ENCODE measurements at places on chromosomes 16 and 17.

- no peak for DNase-seq
Observed at GRCh38 chr16:71780521-71781089, 28.0 kb downstream of the AP1G1 start.

DNA sequence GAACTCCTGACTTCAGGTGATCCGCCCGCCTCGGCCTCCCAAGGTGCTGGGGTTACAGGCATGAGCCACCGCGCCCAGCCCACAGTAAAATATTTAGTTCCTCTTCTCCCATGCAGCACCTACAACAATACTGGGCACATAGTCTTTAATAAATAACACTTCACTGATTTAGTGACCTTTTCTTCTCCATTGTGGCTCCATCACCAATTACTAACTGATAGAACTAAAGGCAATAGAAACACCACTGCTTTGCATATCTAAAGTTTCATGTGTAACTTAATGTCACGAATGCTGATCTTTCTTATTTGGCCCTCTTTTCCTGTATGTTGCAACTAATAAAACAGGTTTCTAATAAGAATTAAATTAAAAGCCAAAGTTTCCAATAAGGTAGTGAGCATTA, 38.9 kb downstream of the TRIM37 start:
- DNase-seq, result no peak

GRCh38 chr16:23950898-23951297, 115.1 kb downstream of the PRKCB start:
- no peak for DNase-seq

DNA sequence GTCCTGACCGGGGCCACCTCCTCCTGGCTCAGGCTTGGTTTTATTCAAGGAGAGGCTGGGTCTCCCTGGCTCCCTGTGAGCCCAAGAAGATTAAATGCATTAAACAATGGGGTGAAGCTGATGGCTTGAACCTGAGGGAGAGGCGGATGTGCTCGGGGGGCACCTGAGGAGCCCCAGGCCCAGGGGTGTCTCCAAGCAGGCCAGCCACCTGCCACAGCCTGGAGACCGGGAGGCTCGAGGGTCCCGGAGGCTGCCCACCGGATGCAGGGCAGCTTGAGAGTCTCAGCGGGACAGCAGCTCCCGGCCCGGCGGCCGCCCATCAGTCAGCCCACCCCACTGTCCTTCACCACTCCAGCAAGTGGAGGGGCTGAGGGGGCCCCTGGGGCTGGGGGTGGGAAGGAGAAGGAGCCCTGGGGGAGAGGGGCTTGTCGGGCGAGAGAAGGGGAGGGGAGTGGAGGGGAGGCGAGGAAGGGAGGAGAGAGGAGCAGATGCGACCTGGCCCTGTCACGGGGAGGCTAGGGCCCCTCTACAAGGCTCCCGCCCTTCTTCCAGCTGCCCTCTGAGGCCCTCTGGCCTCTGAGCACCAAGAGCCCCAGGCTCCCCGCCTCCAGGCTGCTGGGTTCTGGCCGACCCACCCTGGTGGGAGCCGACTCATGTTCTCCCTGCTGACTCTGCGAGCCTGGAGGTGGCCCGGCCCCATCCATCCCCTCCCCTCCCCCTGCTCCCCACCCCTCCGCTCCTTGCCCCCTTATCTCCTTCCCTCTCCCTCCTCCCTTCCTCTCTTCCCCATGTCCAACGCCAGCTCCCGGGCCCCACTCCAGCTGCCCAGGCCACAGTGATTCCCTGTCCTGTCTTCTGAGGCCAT, 13.2 kb downstream of the CD7 start:
- DNase-seq, result no peak

- peak; percentile 65 for DNase-seq
Observed at GRCh38 chr17:20993863-20994778, 48.7 kb downstream of the USP22 start.

DNA sequence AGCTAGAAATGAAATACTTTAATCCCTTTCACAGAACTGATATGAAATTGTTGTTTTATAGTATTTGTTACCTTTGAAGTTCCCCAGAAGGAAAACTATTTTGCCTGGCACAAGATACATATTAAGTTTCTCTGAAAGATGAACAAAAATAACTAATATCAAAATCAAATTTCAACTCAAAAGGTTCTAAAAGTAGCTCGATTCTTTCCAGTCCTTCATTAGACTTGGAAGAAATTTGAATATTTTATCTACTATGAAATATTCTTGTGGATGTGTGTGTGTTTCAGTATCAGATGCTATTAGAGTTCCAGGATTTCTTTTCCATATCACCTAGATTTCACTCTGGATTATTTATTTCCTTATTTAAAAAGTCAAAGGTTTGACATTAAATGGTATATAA, 3.6 kb upstream of the AATF start:
- no peak for DNase-seq

DNA sequence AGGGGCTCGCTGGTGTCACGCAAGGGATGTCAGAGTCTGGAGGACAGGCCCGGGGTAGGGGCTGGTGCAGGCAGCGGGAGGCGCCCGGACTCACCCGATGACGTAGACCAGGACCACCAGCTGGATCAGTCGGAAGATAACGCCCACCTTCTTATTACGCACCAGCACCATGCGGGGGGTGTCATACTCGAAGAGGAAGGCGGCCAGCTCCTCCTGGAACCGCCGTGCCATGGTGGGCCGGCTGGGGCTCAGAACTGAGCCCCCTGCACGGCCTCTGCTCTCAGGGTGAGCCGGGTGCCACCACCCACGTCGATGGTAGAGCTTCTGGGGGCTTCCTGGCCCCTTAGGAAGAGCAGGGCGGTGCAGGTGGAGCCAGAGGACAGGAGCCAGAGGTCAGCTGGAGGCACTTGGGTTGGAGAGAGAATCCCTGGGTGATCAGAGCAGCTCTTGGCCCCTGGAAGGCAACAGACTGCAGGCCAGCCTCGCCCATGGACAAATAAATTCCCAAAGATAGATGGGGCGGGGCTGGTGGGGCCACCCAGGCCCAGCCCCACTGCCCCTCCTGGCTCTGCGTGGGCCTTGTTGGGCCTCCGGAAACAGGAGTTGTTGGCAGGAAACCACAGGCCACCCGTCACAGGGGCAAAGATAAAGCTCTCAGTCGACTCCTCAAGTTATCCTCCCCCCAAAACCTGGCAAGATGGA, at the start of gene P2RX1:
P2RX1 (minus strand) TSS at position 471 of the 702 bp plus-strand sequence; CDS start at position 231, 240 bp downstream.
- DNase-seq, result peak; percentile 76

GRCh38 chr16:8611886-8612600, 9.5 kb upstream of the METTL22 start:
- DNase-seq, result no peak
